Spinal cord (tissue), 10 donors: ENCODE measurements at places on chromosomes 13 and 19.
A peak's percentile ranks its signal among the peaks of the same experiment; 100 is the strongest.

- DNase-seq, result no peak
Observed at GRCh38 chr13:111792956-111793355, 274.0 kb upstream of the SOX1 start.

GRCh38 chr13:85755123-85755522 is 44.1 kb downstream of the SLITRK6 start:
- no peak for DNase-seq

DNA sequence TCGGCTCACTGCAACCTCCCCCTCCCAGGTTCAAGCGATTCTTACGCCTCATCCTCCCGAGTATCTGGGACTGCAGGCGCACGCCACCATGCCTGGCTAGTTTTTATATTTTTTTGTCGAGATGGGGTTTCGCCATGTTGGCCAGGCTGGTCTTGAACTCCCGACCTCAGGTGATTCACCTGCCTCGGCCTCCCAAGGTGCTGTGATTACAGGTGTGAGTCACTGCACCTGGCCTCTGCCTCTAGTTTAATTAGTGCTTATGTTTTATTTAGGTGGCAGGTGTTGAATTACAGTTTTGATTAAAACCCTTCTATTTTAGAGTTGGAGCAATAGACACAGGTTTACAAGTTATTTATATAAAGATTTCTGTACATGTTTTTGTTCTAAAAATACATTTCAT is 42.8 kb downstream of the ATP11A start:
- DNase-seq, result no peak

DNA sequence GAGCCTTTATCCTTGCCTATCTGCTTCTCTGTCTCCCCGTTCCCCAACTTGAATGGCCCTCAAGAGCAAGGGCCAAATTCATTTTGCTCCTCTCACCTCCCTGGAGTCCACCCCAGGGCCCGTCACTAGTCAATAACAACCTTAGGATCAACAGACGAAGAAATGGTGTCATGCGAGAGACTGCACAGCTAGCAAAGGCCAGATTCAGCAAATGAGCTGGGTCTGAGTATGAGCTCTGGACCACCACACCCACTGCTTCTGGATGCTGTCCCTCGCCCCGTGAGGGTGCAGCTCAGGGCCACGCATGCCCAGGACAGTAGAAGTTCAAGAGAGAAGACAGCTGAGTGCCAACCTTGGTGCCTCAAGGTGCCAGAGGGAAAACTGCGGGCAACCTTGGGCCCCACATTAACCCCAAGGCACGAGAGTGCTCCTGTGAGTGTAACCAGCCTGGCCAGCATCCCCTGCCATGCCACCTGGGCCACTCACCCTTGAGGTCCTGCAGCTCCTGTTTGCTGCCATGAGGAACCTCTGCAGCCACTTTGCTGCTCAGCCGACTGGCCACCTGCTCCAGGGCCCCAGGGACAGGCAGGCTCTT is 11.8 kb upstream of the AKAP8L start:
- no peak for DNase-seq

GRCh38 chr19:1456121-1456900 is 6.4 kb downstream of the APC2 start:
- DNase-seq, result no peak

- DNase-seq, result no peak
Observed at GRCh38 chr13:78786459-78786858, 127.5 kb upstream of the OBI1 start.

DNA sequence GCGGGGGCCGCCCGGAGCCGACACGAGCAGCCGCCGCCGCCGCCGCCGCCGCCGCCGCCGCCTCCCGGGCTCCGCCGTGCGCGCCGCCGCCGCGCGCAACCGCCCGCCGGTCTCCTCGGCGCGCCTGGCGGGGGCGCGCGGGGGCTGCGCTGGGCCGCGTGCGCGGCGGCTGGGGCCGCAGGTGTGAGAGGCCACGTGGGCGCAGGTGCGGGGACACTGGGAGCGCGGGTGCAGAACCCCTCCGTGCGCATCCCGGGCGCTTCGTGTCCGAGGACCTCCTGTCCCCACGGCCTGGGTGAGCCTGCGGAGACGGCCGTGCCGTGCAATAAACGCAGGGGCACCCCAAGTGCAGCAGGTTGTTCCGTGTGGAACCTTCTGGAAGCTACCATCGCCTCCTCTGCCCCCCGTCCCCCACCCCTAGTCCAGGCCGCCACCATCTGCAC is at the start of gene LINGO3:
LINGO3 (minus strand) TSS at position 41 of the 443 bp plus-strand sequence. CDS start 16,378 bp downstream, outside the sequence.
- no peak for DNase-seq

- no peak for DNase-seq
Observed at GRCh38 chr19:5211217-5211822, 129.3 kb downstream of the PTPRS start.

DNA sequence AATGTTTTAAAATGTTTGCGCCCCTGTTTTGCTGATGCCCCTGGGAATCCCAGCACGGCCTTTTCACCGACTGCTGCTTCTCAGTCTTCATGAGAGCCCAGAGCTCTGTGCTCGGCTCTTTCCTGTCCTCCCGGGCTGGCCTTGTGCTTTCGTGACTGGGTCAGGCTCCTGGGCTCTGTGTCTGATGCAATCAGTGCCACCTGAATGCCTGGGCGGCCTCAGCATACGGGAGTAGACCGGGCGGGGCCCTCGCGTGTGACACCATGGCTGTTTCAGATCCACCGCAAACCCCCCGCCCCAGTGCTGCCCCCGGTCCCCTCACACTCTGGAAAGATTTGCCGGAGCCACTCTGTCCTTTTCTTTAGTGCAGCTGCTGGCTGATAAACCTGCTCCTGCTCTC is 21.4 kb downstream of the PABPC3 start:
- DNase-seq, result no peak

DNA sequence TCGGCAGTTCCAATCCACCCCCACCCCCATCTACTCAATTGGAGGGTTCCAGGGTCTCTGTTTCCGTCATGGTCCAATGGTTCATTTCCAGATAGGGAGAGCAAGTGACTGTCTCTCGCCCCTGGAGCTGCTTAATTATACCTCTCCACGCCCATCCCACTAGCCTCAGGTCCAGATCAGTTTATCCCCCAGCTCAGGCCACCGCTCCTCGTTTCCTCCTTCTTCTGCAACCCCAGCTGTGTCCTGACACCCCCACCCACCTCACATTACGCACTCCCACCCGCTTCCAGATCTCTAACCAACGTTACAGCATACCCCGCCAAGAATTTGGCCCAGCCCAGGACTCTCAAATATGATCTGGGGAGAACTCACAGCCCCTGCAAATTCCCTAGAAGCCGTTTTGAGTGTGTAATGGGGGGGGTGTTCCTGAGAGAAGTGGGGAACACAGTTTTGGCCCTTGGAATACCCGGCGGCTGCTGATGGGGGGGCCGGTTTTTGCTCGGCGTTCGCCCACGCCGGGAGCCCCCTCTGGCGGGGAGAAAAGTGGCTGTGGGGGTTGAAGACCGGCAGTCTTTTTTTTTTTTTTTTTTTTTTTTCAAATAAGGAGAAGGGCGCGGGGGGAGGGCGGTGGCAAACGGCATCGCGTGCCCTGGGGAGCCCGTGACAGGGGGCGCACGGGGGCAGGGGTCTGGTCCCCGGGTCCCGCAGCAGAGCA is 1.7 kb upstream of the PDE4A start:
- DNase-seq, result no peak

- no peak for DNase-seq
Observed at GRCh38 chr19:38047641-38048040, 140.6 kb downstream of the SIPA1L3 start.

GRCh38 chr19:3225677-3226093 is 1.2 kb downstream of the CELF5 start:
- DNase-seq, result no peak

DNA sequence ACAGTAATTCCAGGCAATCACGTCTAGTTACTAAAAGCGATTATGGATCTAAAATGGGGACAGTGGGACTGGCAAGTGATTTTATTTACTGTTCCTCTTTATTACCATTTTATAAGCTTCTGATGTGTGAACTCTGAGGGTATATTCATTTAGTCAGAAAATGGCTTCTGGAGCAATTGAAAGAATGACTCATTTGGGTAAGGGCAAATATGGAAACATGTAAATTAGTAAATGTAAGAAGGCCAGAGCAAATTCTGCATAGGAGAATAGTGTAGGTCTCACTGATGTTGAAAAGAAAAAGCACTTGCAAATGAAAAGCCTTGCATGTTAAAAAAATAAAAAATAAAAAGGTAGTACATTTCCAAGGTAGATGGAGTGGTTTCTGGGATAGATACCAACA is 262.2 kb downstream of the KLF5 start:
- DNase-seq, result no peak

- DNase-seq, result no peak
Observed at GRCh38 chr13:73833325-73834070, 300.7 kb downstream of the KLF12 start.

DNA sequence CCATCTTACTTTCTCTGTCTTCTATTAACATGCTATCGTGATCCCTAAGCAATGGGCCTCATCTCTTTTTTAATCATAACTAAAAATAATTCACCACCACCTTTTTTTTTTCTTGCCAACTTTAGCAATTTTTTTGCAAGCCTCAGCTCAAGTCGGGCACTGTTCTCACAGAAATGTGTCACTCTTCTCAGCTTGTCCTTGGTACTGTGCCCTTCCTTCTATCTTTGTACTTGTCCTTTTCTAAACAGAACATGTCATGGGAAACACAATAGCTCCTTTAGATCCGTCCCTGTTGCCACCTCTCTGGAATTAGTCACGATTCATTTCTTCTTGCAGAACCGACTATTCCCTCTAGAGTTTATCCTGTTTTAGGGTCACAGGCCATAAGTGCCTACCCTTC is 10.3 kb downstream of the SERP2 start:
- no peak for DNase-seq

- DNase-seq, result no peak
Observed at GRCh38 chr19:20414120-20414519, 151.5 kb downstream of the ZNF737 start.

- DNase-seq, result no peak
Observed at GRCh38 chr13:93225610-93226009, 997 bp upstream of the GPC6 start.

- DNase-seq, result no peak
Observed at GRCh38 chr13:39779337-39780265, 124.1 kb downstream of the COG6 start.

- DNase-seq, result no peak
Observed at GRCh38 chr13:66296875-66297274, 933.3 kb downstream of the PCDH9 start.

GRCh38 chr13:91647361-91647990 is 249.1 kb downstream of the GPC5 start:
- no peak for DNase-seq

GRCh38 chr13:30569901-30570576 is 47.7 kb upstream of the USPL1 start:
- no peak for DNase-seq

- DNase-seq, result peak; percentile 40
Observed at GRCh38 chr13:83765796-83766195, 116.5 kb downstream of the SLITRK1 start.

- DNase-seq, result no peak
Observed at GRCh38 chr19:37969695-37970094, 62.7 kb downstream of the SIPA1L3 start.

DNA sequence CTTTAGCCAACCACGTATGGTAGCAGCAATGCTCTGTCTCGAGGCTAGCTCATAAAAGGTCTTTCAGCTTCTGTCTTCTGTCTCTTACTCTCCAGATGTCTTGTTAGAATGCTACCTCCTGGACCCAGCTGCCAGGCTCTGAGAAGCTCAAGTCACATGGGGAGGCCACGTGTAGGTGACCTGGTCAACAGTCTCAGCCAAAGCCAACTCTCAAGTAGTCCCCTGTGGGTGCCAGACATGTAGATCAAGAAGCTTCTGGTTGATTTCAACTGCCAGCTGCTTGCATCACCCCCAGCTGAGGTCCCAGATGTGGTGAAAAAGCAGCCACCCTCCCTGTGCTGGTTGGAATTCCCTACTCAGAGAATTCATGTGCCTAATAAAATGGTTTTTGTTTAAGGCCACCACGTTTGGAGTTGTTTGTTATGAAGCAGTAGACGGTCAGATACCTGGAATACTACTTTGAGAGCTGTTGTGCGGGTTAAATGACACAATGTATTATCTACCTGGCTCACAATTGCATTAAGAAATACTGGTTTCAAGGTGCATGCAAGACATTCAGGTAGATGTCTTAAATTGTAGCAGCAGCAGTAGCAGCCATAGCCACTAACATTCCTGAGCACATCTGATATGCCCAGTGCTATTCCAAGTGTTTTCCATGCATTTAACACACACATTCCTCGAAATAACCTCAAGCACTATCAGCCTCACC is 131.0 kb upstream of the RFC3 start:
- no peak for DNase-seq

DNA sequence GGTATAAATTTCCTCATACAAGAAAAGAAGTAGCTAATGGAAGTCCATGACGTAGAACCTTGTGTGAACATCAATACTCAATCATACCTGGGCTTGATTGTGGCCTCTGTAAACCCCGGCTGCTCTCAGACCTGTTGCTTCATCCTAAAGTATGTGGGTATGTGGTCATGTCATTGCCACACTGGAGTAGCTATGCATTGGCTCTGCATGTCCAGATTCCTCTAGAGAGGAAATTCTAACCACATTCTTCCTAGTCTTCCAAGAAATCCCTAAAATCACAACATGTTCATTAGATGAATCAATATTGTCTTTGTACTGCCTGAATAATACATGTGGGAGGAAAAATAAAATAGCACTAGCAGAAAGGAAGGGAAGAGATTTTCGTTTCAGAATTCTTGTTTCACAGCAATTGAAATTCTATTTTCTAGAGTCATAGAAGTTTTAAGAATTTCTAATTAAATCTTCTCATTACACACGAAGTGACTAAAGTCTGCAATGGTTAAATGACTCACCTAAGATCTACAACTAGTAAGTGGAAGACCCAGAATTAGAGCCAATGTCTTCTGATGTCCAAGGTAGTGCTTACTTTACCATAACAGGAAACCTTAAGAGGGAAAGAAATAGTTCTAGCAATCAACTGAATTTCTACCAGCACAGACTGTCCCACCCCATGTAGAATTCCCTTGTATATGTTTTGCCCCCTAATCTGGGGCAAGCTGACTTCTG is 28.0 kb downstream of the RXFP2 start:
- no peak for DNase-seq

DNA sequence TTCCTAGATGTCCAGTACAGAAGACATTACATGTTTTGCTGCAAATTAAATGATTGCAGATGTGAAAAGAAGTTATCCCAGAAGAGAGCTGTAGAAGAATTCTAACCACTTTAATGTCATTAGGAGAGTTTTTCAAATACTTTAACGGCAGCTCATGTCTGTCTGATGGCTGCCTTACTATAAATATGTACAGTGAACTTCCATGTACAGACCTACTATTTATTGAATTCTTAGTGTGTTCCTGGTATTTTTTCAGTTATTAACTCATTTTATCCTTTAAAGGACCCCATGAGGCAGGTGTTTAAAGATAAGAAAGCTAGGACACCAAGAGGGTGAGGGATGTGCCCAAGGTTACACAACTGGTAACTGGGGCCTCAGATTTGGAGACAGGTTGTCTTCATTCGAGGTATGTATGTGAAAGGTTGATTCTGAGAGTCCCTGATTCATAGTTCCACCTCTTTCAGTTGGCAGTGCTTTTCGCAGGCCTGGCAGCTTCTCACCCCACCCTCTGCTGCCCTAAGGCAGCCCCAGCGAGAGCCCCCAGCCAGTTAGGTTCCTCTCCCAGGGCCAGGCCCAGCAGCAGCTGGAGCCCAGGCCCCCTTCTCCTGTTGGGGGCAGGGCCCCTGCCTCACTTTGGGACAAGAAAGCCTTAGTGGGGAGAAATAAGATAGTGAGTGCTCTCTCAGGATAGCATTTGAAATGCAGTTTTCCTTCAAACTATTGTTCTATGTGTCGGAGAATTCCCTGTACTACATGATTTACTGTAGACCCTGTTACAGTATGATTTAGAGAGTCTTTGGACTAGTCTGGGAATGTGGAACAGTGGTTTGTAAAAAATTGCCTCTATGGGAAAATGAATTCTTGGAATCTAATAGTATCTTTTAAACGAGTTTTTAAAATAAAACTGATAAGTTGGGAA is 67.7 kb upstream of the TEX29 start:
- no peak for DNase-seq
